ENCODE measurements at places on chromosomes 2 and 18. TPM values are rescaled to one million over a fixed set of nuclear protein-coding genes. Genes with fewer than 3 reads are reported as not detected.

Gene AQP12B
- total RNA-seq, result not detected

Gene TBR1
- total RNA-seq, result not detected

Gene DSEL
- 0.19 TPM for total RNA-seq

Gene POTEC
- total RNA-seq, result not detected
